ENCODE measurements at places on chromosomes 7 and 10.
A peak's percentile ranks its signal among the peaks of the same experiment; 100 is the strongest.

DNA sequence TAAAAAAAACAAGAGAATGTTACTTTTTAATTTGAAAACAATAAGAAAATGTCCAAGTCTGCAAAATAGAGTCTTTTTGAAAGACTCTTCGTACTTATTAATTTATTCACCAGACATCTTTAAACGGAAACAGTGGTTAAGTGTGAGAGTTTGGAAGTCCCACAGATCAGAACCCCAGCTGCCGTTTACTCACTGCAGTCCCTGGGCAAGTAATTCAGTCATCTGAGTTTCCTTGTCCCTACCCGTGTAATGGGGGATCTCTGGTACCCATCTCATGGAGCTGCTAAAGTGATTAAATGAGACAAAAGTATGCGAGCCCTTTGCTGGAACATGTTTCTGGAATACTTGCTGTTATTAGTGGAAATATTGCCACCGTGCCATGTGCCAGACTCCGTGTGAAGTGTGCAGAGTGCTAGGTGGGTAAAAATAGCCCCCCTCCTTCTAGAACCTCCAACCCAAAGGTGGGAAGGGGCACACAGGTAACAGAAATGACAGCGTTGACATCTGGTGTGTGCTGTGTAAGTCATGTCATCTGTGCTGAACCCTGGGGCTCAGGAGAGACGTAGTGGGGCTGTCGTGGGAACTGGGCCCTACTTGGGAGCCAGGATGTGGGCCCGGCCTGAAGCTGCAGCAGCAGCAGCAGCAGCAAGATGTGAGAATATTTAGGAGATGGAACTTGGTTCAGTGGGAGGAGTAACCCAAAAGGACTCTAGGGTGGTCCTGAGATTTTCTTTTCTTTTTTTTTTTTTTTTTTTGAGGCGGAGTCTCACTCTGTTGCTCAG is 140.5 kb downstream of the CUX1 start:
- no peak for DNase-seq

GRCh38 chr10:132982301-132982989 is 40.1 kb upstream of the CFAP46 start:
- no peak for DNase-seq

GRCh38 chr10:1309617-1310270 is 253.6 kb downstream of the WDR37 start:
- no peak for DNase-seq

- peak; percentile 53 for DNase-seq
These were observed 4.8 kb upstream of the GCK start for GRCh38 chr7:44194069-44194468.

DNA sequence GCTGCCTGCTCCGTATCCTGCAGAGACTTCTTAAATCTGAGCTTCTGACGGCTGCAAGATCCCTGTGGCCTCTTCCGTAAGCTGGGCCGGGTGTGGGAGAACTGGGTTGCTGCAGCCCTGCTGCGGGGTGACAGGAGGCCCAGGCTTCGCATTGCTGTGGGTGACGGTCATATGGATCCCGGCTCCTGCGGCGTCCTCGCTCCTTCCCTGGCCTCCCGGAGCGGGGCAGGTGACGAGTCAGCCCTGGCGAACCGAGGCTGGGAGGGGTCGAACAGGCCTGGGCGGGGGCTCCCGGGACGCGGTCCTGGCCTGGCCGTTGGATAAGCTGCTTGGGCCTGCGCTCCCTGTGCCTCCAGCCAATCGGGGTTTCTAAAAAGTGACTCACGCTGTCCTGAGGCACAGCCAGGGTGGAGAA is 7.8 kb upstream of the UBE2D1 start:
- DNase-seq: no peak

GRCh38 chr10:128298587-128298986 is 172.4 kb upstream of the MKI67 start:
- DNase-seq: no peak

- no peak for DNase-seq
These were observed 110.1 kb downstream of the INHBA start for GRCh38 chr7:41592794-41593193.

- DNase-seq: no peak
These were observed 66.4 kb downstream of the GALNT17 start for GRCh38 chr7:71198391-71198790.

GRCh38 chr7:5528071-5528814 is 104.6 kb upstream of the TNRC18 start:
- peak; percentile 29 for DNase-seq

DNA sequence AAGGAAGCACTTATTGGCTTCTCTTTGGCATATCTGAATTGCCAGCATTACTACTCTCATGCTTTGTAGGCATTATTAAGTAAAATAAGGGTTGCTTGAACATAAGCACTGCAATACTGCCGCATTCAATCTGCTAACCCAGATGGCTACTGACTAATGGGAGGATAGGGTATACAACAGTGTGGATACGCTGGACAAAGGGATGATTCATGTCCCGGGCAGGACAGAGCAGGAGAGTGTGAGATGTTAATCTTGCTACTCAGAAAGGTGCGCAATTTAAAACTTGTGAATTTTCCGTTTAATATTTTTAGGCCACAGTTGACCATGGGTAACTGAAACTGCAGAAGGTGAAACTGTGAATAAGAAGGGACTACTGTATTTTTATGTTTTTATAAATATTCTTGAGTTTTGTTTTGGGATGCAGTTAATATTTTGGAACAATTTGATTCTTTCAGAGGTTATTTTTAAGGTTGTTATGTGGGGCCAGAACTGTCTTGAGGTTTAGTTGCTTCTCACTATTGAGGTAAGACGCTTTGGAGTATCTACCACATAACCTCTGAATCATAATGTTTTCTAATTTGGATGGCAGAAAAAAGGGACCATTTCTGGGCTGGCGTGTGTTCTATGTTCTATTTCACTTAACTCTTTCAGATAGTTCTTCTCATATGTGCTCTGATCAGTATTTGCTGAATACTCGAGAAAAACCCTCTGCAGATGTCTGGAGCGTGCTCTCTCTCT is 75.7 kb upstream of the SYPL1 start:
- no peak for DNase-seq

GRCh38 chr10:96124230-96125141 is 5.6 kb upstream of the ZNF518A start:
- no peak for DNase-seq

Data from stimulated activated CD4-positive, alpha-beta T cell treated with anti-CD3 and anti-CD28 coated beads, Interleukin-4, amount 100 ng/mL, for 1 hour (primary cell).